Activated CD4-positive, alpha-beta T cell treated with anti-CD3 and anti-CD28 coated beads, Interleukin-2, amount 10 ng/mL, durations not matched to agents 24 days and 14 days (primary cell): ENCODE measurements at places on chromosomes 3 and 15. TPM values are rescaled to one million over a fixed set of nuclear protein-coding genes. Genes with fewer than 3 reads are reported as not detected.

Gene TMEM266
- total RNA-seq = not detected in 2 replicates

- DNase-seq = no peak
Observed at GRCh38 chr15:95468820-95469219, 861.7 kb upstream of the NR2F2 start.

GRCh38 chr3:170746175-170746942 lies 123.6 kb downstream of the RPL22L1 start:
- DNase-seq = no peak

Gene P2RY1
- total RNA-seq = 0.77 and 0.92 TPM in 2 replicates

DNA sequence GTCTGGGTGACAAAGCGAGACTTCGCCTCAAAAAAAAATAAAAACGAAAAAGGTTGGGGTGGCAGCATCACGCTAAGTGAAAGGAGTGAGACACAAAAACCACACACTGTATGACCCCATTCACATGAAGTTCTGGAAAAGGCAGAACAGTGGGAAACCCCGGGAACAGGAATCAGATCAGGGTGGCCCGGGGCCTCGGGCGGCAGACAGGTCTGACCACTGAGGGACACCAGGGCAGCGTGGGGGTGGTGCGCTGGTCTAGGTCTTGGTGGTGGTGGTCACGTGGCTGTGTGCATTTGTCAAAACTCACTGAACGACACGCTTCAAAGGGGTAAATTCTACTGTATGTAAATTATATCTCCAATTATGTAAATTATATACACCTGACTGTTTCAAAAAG lies 79.7 kb upstream of the PRR20G start:
- DNase-seq = no peak

- DNase-seq = peak; percentile 37
Observed at GRCh38 chr3:126050050-126050392, 33.9 kb downstream of the SLC41A3 start.

Gene SPATA12
- not detected in 2 replicates for total RNA-seq

- no peak for DNase-seq
Observed at GRCh38 chr3:81837071-81837593, 75.7 kb upstream of the GBE1 start.

DNA sequence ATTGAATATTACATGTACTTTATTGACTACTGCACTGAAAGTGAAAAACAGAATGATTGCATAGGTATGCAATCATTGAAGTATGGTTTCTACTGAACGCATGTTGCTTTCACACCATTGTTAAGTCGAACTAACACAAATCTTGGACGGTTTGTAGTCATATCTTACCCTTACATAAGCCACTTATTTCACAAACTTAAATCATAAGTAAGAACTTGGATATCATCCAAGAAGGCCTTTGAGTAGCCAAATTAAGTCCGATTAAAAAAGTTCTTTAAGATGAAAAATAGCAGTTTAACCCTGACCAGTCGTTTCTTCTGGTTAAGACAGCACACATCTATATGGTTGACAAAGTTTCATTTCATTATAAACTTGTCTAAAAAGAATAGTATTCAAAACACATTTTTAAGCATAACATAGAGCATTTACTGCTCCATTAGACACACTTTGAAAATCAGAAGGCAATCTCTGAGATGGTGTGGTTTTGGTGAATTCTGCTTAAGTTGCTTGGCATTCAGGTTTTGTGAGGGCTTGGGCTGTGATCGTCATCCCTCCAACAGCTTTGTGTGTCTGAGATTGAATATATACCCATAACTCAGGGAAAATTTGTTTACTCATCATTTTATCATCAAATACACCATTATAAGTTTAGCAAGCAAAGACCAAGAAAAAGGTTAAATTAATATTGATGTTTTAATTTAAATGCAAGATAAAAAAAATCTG lies 92.2 kb downstream of the NFKBIZ start:
- no peak for DNase-seq

Gene HOMER2
- 29.3 and 32.1 TPM in 2 replicates for total RNA-seq

DNA sequence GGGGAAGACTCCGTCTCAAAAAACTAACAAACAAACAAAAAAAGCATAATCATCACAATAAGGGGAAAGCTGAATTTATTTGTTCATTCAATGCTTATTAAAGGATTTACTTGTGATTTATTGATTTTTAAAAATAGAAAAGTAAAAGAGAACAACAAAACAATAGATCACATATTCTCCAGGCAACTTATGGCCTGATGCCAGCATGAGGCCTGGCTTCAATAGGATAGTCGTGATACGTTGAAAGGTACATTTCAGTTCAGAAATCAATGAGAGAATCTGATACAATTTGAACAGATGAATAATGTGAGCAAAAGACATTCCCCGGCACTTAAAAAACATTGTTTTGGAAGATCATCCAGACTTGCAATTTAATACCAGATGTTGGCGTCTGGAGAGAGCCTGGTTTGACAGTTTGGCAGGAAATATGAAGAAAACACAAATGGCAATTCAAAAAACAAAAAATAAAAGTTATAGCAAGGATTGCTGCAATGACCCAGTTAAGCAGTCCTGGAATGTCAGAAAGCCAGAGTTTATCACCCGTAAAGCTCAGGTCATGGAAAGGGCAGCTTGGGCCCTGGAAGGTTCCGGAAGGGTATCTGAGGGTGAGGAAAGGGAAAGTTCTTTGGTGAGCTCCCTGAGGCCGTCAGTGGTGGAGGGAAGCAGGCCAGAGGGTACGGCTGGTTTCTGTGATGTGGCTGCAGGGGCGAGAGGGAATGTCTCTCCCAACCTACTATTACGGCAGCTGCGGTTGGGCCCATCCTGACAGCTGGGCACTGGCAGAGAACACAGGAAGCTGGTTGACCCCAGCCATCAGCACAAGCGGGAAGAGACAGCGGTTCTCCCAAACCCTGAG lies 230.2 kb upstream of the HES1 start:
- DNase-seq = no peak

- DNase-seq = no peak
Observed at GRCh38 chr3:43768381-43768973, 77.7 kb downstream of the ABHD5 start.

Gene MUC4
- total RNA-seq = 0.68 and 0.90 TPM in 2 replicates

DNA sequence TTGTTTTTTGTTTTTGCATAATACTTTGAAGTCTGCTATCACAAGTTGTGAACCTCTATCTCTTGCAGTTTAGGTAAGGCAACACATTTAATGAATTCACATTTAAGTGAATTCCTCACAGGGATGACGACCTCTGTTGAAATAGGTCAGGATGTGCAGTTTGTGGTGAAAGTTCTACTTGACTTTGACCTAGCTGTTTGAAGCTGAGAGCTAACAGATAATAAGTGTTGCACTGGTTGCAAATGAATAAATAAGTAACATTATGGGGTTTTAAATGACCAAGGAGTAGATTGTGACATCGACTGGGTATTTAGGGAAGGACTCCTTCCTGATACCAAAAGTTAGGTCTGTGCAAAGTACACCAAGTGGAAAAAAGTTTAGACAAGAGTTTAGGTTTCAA lies 23.9 kb downstream of the NIT2 start:
- no peak for DNase-seq

DNA sequence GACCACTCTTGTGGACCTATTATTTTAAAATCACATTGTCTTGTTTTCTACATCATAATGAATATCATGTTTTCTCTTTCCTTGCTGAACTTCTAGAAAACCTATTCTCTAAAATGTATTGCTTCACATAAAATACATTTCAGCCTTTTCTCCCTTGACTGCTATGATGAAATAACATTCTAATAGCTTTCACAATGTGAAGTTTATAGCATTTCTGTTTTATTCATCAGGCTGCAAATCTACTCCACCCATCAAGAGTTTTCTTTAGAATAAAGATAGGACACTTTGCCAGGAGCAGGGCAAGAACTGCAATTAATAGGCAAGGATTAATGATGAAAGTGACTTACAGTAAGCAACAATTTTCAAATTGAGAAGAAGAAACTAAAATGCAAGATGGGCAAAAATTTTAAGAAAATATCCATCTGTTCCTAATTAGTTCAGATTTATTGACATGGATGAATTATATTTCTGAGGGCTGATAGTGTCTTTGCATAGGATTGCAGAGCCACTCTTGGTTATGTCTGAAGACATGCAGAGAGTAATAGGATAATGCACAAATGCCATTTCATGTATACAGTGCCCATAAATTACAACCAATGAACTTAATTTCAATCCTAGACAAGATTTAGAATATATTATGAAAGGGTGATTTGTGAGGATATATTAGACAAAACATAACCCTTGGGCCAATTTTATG lies 21.7 kb downstream of the LEKR1 start:
- DNase-seq = no peak
